Activated CD4-positive, alpha-beta T cell treated with anti-CD3 and anti-CD28 coated beads, Interleukin-2, amount 50 U/mL, for 4 hours (primary cell): ENCODE measurements at places on chromosomes 1 and 21.

DNA sequence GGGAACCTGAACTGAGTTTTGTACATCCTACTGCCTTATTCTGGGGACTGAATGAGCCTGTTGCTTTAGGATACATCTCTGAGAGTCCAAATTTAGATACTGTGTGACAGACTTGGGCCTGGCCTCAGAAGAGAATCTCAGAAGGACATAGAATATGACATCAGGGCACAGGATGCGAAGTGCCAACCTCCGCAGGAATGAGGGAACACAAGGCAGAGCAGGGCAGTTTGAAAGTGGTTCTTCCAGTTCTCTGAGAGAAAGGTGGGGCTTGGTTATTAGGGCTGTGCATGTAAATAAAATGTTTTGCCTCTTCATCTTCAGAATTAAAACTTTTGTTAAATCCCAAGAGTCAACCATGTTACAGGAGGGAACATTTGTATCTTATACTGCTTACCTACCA lies 23.1 kb downstream of the TRAF5 start:
- DNase-seq: no peak

DNA sequence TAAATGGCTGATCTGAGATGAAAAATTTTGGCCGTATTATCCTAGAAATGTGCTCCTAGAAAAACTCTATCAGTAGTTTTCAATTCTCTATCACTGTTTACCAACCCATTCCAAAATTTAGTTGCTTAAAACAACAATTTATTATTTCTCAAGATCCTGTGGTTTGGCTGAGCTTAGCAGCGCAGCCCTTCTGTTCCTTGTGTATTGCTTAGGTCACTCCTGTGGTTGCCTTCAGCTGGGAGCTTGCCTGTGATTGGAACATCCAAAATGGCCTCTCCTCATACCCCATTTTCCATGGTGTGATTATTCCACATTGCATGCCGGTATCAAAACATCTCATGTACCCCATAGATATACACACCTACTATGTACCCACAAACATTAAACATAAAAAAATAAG lies 22.8 kb upstream of the STUM start:
- DNase-seq: no peak

DNA sequence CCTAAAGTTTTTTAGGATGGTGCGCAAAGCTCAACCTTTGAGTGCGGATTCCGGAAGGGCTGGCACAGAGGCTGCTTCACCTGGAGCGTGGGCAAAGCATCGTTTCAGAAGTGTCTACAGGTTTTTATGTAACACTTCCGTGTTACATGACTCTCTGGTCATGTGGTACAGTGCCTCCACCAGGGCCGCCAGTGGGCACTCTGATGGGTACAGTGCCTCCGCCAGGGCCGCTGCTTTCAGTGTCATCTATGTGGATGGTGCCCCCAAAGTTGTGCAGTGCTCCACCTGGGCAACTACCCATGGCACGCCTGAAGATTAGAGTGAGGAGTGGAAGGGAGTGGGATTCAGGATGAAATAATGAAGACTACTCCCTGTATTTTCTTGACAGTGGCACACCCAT lies 101.4 kb upstream of the C1orf174 start:
- DNase-seq: no peak

GRCh38 chr21:35041122-35041521 lies 8.0 kb downstream of the RUNX1 start:
- no peak for DNase-seq

DNA sequence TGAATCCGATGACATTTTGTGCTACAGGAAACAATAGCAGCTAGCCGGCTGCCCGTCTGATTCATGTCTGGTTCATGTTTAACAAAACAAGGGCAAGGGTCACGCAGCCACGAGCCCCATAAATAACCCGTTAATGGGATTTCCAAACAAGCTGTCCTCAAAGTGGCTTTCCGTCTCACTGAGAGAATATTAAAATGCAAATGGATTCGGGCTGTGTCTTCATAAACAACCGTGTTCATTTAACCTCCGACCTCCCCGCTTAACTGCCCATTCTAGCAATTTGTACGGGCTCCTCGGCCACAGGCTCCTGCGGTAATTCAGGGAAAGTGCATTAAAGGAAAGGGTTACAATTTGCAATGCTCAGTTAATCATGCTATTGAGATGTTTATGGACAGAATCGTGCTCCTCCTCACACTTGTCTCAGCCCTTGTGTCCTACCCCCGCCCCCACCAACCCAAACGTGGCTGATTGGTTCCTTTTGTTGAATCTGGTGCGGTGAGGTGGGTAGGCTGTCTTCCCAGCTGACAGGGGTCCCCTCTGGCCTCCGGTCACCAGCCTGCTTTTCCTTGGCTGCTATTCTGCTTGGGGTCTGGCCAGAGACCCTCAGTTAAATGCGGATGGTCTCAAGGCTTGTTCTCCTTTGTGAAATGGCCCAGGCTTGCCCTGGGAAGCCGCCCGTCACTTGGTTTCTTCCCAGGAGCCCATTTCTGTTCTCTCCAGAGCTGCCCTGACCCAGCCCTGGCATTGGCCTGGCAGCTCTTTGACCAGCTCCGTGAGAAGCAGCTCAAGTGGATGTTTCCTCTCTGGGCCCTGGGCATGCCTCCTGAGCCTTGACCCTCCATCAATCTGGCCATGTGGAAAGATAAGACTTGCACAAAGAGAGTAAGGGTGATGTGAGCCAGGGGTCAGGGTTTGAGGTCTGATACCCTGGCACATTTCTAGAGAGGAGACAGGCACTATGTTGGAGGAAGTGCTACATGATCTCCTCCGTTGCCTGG lies 200.7 kb upstream of the POU3F1 start:
- DNase-seq: no peak

- DNase-seq: no peak
These were observed 343.6 kb downstream of the NPHP4 start for GRCh38 chr1:5648410-5649165.

- DNase-seq: no peak
These were observed 81.1 kb upstream of the GREM2 start for GRCh38 chr1:240693036-240693435.
